ENCODE measurements at places on chromosomes 6 and 20.

DNA sequence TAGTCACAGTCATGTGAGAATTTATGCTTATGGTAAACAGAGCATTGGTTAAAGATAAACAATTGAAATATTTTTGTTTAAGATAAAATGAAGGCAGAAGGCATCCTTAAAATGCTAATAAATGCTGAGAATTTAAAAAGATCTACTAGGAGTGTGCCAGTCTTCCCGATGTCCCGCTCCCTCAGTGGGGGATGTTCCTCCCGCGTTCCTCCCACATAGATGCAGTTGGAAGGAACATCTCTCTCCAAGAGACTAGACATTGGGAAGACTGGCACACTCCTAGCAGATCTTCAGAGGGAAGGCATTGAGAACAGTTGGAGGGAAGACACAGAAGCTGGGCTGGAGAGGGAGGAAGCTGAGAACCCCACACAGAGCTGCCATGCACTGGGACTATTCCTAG, 203.3 kb downstream of the EDN1 start:
- DNase-seq = no peak

GRCh38 chr6:156306531-156306930, 470.6 kb upstream of the ARID1B start:
- DNase-seq = no peak

- peak; percentile 5 for DNase-seq
Measured at GRCh38 chr20:7214081-7214740, 446.7 kb downstream of the BMP2 start.

- no peak for DNase-seq
Measured at GRCh38 chr6:166957805-166958076, 1.4 kb upstream of the RNASET2 start.

DNA sequence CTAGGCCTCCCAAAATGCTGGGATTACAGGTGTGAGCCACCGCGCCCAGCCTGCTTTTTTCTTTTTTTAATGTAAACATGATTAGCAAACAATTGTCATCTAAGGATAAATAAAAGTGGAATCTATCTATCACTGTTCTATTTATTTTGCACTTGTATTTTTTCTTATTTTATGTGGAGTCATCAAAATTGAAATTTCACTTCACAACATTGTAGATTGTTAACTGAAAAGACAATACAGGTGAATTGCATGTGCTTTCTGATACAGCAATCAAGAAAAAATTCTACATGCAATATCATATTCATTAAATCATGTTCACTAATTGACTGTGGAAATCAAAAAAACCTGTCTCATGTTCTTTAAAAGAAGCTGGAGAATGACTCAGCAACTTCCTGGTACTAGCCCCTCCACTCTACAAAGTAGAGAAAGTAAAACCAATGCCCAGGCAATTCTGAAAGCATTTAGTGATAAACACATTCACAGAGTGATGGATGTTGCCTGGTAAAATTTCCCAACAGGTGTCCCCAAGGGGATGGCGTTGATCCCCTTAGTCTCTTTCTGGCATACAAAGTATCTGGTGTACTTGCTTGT, 10.7 kb upstream of the RFX6 start:
- DNase-seq = peak; percentile 18

DNA sequence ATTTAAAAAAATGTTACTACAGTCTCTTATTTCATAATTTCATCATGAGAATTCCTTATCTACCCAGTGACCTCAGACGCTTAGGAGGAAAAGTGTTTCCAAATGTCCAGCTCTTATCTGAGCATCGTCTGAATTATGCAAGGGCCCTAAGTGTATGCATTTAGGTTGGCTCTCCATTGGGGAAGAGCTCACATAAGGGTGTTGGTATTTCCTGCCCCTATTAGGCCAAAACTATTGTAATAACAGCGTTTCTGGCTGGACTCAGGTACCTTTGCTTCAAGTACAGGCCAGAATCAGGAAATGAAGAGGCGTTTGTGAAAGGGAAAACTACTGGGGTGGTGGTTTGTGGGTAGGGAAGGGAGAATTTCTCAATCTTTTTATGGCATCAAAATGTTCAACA, 40.4 kb upstream of the SGK1 start:
- no peak for DNase-seq

DNA sequence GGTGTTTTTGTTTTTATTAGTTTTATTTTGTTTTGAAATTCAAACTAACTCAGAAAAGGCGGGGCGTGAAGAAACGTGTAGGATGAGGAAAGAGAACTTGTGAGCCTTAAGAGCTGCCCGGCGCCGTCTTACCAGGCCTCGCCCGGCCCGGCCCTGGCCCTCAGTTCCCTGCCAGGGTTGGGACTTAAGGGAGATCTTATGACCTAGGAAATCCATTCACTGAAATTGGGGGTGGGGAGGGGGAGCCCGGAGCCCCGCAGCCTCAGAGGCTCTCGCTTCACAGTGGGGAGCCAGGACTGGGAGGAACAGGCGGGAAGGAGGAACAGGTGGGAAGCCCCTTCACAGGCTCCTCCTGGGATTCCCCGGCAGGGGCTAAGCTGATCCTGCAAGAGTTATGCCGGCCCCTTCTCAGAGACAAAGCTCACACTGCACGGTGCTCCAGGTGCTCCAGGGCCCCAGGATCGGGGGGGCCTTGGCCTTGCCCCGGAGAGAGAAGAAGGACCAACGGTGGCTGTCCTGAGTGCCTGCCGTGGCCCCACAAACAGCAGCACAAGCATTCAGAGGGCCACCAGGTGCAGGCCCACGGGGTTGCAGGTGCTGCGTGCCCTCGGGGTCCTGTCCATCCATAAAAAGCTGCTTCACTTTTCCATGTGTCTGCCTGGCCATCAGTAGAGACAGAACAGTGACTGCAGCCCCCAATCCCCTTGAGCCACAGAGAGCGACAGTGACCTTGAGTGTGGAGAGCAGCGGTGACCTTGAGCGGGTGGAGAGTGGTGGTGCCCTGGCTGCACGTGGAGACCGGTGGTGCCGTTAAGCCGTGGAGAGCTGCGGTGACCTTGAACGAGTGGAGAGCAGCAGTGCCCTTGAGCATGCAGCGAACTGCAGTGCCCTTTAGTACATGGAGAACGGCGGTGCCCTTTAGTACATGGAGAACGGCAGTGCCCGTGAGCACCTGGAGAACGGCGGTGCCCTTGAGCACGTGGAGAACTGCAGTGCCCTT, 152.7 kb downstream of the DLL1 start:
- DNase-seq = no peak

GRCh38 chr6:12064131-12064530, 52.0 kb downstream of the HIVEP1 start:
- DNase-seq = no peak

- DNase-seq = peak; percentile 27
Measured at GRCh38 chr20:32006841-32007786, 3.1 kb upstream of the CCM2L start.

All from mesendoderm (in vitro differentiated cells).